NCI-H2081 (cell line): ENCODE measurements at places on chromosomes 7 and 10.

GRCh38 chr10:93926613-93927012 lies 32.8 kb downstream of the SLC35G1 start:
- DNase-seq, result no peak

- no peak for DNase-seq
Observed at GRCh38 chr7:11168650-11169170, 195.0 kb downstream of the PHF14 start.

DNA sequence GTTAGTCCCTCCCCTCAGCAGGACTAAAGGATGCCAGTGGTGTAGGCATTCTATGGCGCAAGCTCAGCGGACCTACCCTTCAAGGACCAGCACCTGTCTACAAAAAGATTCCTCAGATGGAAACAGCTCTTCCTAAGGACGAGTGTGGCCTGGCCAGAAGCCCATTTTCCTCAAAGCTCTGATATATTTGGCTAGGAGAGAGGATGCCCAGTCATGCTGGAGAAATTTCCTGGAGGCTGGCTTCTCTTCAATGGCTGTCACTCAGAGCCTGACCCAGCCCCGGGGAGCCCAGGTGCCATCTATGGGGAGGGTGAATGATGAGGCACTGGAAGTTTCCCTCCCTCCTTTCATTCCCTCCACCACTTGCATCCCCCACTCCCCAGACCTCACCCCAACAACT lies 111.5 kb downstream of the PLXNA4 start:
- no peak for DNase-seq

GRCh38 chr7:5396999-5397663 lies 26.5 kb downstream of the TNRC18 start:
- no peak for DNase-seq

DNA sequence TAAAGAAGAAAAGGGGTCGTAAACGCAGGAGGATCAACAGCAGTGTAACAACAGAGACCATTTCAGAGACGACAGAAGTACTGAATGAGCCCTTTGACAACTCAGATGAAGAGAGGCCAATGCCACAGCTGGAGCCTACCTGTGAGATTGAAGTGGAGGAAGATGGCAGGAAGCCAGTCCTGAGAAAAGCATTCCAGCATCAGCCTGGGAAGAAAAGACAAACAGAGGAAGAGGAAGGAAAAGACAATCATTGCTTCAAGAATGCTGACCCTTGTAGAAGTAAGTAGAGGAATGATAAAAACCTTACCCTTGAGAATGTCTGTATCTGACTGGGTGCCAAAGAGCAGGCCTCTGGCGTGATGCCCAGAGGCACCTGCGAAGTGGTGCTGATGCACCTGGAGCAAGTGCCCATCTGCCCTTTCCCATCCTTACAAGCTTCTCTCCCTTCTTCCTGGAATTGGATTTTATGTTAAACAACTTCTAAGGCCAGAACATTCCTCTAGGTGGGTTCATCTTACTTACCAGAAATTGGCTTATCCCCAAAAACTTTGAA lies 86.4 kb upstream of the SAMD8 start:
- peak; percentile 7 for DNase-seq

- DNase-seq, result no peak
Observed at GRCh38 chr10:98302741-98303365, 34.9 kb upstream of the LOXL4 start.
